ENCODE measurements at places on chromosomes 5 and 9.

DNA sequence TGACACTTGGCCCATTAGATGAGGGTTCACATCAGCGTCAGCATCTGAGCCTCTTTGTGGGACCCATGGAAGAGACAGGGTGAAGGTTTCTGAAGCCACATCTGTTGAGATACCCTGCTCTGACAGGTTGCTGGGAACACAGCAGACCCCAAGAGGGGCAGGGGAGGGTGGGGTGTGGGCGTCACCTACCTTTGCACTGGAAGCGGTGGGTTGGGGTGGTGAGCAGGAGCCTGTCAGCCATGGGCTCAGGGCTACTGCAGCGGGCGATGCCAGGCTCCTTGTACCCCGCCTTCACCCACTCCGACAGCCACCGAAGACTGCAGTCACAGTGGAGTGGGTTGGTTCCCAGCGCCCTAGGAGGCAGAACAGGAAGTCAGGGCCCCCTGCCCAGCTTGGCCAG is 131.5 kb upstream of the PANK3 start:
- no peak for DNase-seq

DNA sequence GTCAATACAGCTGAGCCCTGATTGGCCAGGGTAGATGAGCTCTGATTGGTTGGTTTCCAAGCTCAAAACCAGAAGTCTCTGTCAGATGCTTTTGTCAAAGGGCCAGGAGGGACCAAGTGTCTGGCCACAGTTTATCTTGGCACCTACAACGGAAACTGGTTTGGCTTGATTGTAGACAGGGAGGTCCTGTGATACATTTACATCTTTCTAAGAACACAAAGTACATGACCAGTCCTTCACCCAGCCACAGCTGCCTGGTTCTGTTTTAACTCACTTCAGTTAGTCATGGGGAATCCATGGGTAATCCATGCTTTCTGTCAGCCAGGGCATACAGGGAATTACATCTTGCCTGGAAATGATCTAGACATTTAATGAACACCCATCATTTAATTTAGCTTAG is 171.2 kb downstream of the SLC12A2 start:
- DNase-seq, result no peak

DNA sequence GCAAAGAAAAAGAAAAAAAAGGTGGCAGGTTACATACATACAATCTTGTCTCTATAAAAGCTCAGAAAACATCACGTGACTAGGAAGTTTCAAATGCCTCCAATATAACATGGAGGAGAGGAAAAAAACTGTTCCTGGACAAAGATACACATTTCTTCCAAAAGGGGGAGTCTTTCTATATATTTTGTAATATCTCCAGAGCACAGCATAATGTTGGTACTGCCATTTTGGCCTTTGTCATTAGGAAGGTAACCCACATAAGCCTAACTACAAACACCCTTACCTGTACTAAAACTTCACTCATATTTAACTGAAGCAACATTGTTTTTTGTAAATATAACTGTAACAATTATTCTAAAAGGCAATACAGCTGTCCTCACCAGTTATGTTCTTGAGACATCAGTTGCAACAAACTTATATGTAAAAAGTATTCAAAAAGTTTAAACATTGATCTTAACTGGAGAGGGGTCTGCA is 1.2 kb upstream of the BTF3 start:
- peak; percentile 73 for DNase-seq

DNA sequence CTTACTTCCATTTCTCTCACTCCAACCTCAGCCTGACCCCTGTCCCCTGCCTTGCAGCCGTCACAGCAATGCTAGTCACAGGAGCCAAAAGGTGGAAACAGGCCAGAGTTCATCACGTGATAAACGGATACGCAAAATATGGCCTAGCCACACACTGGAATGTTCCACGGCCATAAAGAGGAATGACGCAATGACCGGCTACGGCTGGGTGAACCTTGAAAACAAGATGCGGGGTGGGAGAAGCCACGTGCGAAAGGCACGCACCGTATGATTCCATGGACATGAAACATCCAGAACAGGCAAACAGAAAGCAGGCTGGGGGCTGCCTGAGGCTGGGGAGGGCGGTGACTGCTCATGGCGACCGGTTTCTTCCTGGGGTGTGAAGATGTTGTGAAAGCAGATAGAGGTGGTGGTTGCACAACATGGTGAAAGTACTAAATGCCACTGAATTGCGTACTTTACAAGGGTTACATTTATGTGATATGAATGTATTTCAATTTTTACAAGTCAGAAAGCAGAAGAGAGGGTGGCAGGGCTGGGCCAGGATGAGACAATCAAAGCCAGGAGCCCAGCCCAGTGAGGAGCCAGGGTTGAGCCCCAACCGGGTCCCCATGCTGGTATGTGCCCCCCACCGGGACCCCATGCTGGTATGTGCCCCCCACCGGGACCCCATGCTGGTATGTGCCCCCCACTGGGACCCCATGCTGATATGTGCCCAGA is 117.8 kb upstream of the SARDH start:
- peak; percentile 77 for DNase-seq

DNA sequence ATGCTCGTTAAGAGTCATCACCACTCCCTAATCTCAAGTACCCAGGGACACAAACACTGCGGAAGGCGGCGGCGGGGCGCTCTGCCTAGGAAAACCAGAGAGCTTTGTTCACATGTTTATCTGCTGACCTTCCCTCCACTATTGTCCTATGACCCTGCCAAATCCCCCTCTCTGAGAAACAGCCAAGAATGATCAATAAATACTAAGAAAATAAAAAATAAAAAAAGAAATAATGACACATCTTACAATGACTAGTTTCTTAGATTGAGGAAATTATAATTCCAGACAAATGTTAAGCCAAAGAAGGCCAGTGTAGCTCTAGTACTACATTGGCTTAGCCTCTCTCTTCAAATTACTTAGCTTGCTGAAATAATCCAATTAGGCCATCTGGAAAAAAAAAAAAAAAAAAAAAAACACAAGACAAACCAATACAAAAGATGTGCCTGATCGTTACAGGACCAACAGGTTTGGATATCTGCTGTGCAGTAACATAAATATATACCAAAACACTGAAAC is 58.0 kb downstream of the ANXA2R start:
- DNase-seq, result no peak

GRCh38 chr5:104016646-104017045 is 454.1 kb upstream of the NUDT12 start:
- no peak for DNase-seq

DNA sequence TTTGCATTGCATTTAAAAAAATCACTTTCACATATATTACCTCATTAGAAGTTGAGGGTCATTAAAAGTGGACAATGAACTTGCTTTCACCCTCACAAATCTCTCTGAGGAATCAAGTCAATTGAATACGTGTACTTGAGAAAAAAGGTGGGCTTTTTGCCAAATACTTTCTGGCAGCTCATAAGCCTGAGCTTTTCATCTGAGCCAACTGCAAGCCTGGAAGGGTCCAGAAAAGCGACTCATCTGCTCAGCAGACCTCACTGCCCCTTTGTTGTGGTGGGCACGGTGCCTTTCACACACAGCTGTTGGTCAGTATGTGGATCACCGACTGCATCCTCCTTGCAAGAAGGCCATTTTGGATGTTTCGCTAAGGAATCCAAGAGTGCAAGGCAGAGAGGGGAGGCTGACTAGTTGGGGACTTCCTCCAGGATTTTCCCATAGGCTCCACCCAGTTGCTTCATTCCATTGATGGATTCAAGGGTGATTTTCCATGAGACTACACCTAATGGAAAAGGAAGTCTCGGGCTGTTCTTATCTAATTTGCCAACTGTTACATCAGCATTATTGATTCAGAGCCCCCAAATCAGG is 564.7 kb downstream of the PDE4D start:
- DNase-seq, result no peak

GRCh38 chr9:137064027-137064879 is 6.1 kb downstream of the SAPCD2 start:
- no peak for DNase-seq

GRCh38 chr9:130331573-130331972 is 66.0 kb downstream of the HMCN2 start:
- no peak for DNase-seq

DNA sequence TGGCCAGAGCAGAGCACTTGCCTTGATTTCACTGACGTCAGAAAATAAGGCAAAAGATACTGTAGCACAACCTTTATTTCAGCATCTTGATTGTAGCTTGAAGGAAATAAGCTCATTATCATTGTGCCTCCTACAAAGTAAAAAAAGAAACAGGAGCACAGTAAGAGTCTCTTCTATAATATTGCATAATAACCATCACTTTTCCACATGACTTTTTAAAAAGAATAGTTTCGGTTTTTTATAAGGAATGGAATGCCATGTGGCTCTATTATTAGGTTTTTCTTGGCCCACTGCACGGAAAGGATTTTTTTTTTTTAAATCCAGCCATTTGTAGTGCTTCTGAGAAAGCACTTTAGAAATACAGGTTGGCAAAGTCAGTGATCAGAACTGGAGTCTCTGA is 655.3 kb downstream of the LRRC70 start:
- no peak for DNase-seq

GRCh38 chr9:4741365-4742089 is 525 bp upstream of the AK3 start:
- peak; percentile 32 for DNase-seq

DNA sequence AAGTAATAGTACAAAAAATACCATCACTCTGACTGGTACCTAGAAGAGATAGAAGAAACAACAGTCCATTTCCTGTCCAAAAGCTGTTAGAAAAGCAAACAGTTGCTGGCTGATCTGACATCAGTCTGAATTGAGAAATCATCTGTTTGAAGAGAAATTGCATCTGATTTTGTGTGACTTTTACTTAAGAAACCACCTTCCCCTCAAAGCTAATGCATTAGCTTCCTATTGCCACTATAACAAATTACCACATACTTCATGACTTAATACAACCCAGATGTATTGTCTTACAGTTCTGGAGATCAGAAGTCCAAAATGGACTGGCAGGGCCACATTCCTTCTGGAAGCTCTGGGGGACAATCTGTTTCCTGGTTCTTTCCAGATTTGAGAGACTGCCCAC is 385.9 kb upstream of the TLE4 start:
- DNase-seq, result no peak

DNA sequence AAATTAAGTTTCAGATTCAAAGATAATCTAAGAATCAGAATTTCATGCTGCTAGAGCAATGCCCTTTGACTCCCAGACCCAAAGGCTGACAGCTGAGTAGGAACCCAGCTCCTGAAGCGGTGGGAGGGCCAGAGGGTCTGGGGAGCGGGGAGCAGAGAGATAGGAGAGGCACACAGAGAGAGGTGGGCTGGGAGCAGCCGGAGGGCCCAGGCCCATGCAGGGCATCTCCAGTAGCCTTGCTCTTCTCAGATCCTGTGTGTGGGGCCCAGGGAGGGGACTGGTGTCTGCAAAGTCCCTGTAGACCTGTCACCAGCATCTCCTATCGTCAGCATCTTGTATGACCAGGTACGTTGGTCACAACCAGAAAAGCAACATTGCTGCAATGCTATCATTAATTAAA is 75.3 kb upstream of the OLFM1 start:
- no peak for DNase-seq

DNA sequence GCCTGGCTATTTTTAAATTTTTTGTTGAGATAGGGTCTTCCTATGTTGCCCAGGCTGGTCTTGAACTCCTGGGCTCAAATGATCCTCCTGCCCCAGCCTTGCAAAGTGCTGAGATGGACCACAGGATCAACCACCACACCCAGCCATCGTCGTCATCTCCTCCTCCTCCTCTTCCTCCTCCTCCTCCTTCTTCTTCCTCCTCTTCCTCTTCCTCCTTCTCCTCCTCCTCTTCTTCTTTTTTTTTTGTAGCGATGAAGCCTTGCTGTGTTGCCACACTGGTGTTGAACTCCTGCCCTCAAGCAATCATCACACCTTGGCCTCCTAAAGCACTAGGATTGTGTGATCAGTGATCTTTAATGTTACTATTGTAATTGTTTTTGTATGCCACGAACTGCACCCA is 49.4 kb upstream of the ERBIN start:
- no peak for DNase-seq

GRCh38 chr5:136062366-136063274 is 33.8 kb downstream of the TGFBI start:
- DNase-seq, result no peak

DNA sequence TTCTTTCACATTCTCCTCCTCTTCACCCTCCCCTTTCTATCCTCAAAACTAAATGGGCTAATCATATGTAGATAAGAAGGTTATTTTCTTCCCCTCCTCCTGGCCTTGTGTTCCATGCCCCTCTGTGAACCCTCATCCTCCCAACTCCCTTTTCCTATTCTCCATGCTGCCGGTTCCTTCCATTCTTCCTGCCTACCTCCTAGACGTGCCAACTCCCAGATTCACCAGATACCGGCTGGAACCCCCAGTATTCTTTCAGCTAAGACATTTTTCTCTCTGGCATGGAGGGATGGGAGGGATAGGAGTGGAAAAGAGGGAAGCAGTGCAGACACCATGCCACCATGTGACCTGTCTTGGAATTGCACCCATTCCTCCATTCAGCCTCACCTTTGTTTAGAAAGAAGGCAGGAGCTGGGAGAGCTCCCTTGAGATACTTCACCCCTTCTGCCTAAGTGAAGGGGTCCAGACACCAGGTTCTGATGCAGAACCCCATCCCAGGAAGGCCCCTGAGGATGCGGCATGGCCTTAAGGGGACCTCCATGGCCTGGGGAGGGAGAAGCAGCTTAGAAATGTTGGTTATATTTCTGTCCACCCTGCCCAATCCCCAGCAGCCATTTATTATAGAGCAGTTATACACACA is 4.8 kb downstream of the DNAJB5 start:
- DNase-seq, result no peak

GRCh38 chr5:141843156-141843927 is 34.9 kb downstream of the PCDH1 start:
- no peak for DNase-seq

GRCh38 chr9:71780953-71781352 is 12.6 kb upstream of the CEMIP2 start:
- DNase-seq, result no peak

DNA sequence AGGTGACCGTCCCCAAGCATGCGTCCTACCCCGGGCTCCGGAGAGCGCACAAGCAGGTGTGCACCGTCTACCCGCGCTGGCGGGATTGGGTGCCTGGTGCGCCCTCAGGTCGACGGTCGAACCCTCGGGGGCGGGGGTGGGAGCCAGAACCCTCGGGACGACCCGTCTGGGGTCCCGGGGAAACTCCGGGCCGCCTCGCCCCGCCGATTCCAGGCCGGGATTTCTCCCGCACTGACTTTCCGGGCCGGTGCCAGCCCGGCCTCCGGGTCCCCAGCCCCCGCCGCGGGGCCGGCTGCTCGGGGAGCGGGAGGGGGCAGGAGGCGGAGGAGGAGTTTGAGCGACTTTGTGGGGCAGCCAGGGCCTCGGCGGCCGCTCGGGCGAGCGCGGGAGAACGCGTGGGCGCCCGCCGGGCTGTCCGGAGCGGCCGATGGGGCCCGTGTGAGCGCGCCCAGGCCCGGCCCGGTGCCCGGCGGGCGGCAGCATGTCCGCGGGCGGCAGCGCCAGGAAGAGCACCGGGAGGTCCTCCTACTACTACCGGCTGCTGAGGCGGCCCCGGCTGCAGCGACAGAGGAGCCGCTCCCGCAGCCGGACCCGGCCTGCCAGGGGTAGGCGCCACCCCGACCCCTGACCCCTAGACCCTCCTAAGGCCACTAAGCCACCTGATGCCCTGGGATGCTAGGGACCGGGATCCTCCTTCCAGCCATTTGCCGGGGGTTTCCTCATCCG is at the start of gene DAB2IP:
TSS of gene DAB2IP (plus strand) at position 340 of the 726 bp plus-strand sequence. CDS start at position 482, 142 bp downstream.
- DNase-seq, result peak; percentile 89

- no peak for DNase-seq
Observed at GRCh38 chr9:21336457-21336856, 1.3 kb upstream of the KLHL9 start.
